ENCODE measurements at places on chromosomes 7 and 10.

GRCh38 chr10:64529003-64529350 is 1007.8 kb downstream of the REEP3 start:
- DNase-seq, result no peak

GRCh38 chr10:110609605-110610004 is 34.5 kb upstream of the RBM20 start:
- peak; percentile 43 for DNase-seq

DNA sequence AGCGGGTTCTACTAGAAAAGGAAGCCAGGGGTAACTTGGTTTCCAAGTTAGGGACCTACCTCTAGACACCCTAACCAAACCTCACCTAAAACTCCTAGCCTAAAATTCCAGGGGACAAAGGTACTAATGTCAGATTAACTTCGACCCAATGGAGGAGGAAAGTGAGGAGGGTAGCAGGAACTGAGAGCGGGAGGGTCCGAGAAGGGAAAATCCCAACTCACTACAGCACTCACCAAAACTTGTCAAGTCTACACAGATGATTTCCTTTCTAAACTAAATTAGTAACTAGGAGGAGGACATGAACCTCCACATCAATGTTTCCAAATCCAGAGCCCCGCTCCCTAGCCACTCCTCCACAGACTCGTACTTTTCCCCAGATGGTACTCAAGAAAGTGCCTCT is 22.6 kb downstream of the CHCHD3 start:
- DNase-seq, result no peak

GRCh38 chr10:94239696-94240095 is 123.0 kb downstream of the NOC3L start:
- no peak for DNase-seq

DNA sequence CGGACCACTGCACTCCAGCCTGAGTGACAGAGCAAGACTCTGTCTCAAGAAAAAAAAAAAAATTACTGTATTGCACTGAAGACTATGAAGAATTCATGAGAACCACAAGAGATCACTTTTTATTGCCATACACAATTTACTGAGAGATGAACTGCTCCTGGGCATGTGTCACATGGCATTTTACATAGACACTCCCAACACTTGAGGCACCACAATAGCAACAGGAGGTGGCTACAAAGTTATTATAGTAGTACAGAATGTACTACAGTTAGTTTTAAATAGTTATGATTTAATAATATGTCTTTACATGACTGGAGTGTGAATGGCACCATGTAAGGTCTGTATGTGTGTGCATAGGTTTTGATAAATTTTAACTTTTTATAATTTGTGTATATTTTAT is 70.6 kb downstream of the KMT2E start:
- DNase-seq, result no peak

- DNase-seq, result no peak
These were observed 103.4 kb upstream of the SDK1 start for GRCh38 chr7:3197567-3198213.

DNA sequence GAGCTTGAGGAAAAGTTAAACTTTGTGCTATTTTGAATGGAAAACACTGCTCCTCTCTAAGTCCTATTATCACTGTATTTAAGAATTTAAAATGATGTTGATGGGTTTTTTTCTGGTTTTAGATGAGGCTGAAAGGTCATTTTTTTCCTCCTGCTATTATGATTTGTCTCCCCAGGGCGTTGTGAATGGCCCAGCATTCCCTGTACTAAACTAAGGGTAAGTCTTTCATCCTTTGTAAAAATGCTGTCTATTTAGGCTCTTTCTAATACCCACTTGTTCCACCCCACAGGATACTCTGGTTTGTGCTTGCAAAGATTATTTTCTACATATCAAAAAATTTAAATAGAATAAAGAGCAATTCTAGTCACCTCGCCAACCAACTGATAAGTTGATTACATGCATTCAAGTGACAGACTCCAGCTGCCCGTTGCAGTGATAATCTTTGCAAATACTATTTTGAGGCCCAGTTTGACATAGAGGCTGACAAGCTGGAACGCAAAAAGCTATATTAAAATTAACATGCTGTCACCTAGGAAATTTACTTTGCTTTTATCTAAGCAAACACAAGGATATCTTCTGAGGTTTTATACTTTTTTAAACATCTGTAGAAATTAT is 222.3 kb upstream of the TMEM229A start:
- no peak for DNase-seq

DNA sequence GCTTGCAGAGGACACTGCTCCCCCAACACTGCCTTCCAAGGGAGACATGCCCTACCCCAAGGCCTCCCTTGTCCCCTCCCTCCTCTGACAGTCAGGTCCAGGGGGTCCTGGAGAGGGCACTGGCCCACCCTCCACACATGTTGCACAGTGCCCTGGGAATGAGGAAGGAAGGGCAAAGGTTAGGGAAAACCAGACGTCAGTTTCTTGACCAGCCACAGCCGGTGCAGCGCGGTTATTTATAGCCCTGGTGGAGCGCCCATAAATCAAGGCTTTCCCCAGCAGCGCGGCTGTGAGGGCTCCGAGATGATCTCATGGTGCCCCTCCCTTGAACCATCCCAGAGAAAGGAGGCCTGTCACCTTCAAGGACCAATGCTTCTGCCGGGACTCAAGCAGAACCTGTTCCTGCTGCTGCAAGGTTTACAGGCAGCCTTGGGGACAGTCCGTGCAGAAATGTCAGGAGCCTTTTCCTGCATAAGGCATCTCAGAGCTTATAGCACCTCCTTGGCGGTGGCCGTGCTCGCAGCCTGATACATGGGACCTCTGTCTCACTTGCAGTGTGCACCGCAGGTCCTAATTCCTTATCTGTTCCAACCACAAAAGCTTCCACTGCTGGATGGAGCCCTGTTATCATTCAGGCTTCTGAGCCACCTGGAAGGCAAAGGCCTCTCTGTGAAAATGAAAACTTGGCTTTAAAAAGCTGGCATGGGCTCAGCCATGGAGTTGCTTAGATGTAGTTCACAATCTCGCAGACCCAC is 127.3 kb downstream of the LHPP start:
- peak; percentile 31 for DNase-seq

GRCh38 chr7:128240696-128241386 is at the start of gene LEP:
Gene LEP (plus strand): TSS chr7:128241278. CDS start chr7:128252019, 10,741 bp downstream.
- DNase-seq, result no peak

All from KBM-7 (cell line).